Activated CD4-positive, alpha-beta T cell treated with anti-CD3 and anti-CD28 coated beads, Interleukin-2, amount 50 U/mL, for 48 hours (primary cell): ENCODE measurements at places on chromosomes 6 and 20.
A peak's percentile ranks its signal among the peaks of the same experiment; 100 is the strongest.

DNA sequence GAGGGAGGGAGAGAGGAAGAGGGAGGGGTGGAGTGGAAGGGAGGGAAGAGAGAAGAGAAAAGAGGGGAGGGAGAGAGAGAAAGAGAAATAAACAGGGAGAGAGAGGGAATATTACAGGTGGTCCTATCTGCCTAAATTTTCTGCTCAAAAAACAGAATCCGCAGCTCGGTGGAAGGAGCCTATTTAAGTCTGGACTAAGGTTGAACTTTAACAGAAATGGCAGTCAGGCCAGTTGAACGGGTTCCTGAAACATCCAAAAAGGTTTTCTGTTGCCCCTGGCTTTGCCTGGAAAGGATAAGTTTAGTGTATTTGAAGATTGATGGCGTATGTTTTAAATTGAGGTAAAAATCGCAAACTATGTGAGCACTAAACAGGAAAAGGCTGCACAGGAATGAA is 2.2 kb downstream of the TFAP2B start:
- no peak for DNase-seq

DNA sequence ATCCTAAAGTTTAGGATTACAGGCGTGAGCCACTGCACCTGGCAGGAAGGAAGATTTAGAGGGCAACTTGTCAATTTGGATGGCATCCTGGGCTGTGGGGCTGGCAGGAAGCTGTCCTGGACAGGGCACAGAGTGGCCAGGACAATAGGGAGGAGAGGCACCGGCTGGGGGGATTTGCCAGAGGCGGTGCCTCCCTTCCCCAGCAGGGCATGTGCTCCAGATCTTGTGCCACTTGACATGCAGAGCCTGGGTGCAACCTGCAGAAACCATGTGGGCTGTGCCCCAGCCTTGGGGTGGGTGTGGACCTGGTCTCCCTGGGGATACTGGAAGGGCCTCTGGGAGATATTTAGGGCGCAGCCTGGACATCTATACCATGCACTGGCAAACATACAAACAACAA is 58.6 kb upstream of the EEF1A1 start:
- no peak for DNase-seq

DNA sequence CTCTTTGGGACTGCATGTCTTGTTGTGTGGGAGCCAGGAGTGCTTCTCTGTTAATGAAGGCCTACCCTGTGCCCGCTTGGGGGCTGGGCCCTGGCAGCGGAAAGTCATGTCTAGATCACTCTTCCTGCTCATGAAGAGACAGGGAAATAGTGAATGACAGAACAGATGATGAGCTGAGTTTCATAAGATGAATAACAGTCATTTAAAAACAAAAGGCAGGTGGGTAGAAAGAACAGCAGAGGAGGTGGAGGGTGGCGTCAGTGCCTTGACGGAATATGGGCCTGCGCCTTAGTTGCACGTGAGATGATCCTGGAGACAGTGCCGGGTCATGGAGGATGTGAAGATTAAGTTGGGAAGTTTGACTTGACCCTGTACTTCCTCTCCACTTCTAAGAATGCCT is 85.5 kb downstream of the ARID1B start:
- DNase-seq, result peak; percentile 59

DNA sequence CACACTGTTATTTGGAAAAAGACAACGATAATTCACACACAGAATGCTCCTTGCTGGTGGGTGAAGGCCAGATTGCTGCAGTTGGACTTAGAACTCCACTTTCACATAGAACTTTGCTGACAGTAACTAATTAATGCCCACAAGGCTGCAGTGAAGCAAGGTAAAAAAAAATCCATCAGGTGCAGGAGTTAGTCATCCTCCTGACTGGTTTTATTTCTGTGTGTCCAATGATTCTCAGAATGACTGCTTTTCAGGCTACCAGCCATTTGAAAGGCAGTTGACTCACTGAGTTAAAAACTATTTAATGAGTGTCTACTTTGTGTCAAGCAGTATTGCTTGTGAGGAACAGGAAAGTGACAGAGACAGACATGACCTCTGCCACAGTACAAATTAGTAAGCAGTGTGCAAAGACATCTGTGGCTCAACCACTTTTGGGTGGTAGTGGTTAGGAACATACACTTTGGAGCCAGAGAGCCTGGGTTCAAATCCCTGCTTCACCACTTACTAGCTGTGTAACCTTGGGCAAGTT is 41.9 kb downstream of the ELOVL5 start:
- peak; percentile 56 for DNase-seq

GRCh38 chr6:101711518-101711917 is 318.0 kb downstream of the GRIK2 start:
- DNase-seq, result no peak

GRCh38 chr20:54510541-54511129 is 35.2 kb downstream of the DOK5 start:
- no peak for DNase-seq

DNA sequence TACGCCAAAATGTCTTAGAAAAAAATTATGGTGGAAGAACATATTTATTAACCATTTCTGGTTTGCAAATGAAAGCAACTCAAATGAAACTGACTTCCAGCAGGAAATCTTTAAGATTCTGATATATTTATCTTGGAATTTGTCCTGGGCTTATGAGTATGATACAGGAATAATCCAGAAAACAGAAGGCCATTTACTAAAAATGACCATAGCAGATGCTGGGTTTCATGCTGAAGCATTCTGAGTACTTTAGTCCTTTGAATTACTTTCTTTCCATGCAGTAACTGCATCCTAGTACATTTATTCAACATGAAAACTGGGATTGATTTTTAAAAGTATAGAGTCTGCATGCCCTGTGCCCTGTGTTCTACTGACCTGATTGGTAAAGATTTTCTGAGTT is 172.4 kb downstream of the CLVS2 start:
- no peak for DNase-seq

- DNase-seq, result no peak
These were observed 34.8 kb downstream of the SLC35D3 start for GRCh38 chr6:136956590-136957544.

DNA sequence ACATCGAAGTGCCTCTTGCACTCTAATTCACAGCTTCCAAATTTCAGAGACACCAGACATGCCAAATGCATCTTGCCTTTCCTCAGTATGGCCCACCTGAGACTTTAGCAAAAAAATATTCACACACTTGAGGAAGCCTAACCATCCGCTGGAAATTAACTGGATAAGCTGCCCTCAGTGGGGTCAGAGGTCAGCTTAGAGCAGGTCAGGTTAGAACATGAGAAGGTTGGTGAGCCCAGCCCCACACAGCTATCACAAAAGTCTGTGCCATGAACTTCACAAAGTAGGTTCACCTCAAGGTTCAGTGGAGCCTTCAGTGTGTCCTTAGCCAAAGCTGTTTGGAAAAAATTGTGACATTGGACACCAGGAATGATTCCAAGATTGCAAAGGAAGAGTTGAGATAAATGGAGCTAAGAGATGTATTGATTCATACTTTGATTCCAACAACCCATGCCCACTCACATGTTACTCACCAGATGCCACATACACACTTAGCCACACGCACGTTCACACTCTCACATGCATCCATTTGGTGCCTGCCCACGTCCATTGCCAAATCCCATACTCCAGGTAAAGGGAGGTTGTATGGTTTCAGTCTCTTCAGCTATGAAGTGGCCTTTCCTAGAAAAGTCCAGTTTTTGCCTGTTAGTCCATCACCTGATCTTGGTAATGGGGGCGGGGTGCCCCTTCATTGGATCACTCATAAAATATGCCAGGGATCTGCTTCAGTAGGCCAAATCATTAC is 11.1 kb downstream of the BAK1 start:
- no peak for DNase-seq

DNA sequence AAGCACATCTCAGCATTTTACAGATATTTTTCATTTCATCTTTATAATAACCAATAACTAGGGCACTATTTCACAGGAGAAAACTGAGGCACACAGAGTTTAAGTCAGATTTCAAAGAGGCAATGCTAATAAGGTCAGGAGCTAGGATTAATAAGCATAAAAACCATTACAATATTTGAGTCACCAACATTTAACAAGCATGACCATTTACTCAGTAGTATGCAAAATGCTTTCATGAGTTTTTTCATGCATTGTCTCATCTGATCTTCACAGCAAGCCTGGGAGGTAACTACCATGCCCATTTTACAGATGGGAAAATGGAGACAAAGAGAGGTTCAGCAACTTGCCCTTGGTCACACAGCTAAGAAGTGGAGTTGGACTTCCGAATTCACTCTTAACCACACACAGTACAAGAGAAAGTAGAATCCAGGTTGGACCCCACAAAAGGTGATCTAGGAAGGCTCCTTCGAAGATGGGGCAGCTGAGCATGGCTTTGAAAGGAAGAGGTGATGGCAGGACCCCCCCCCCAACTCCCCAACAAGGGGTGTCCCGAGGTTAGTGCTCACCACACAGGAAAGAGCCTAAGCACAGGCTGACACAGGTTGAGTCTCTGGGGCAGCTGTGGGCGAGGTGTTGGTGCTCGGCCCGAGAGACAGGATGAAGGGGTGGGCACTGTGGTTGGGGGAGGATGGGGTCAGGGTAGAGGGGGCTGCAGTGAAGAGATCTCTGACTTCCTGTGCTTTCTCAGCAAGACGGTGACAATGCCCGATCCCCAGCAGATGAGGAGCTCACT is 108.8 kb downstream of the PREX1 start:
- DNase-seq, result peak; percentile 28

GRCh38 chr20:38017959-38018358 is 15.3 kb downstream of the TTI1 start:
- DNase-seq, result no peak

- DNase-seq, result no peak
These were observed 276.3 kb upstream of the AGPAT4 start for GRCh38 chr6:161549977-161550655.

DNA sequence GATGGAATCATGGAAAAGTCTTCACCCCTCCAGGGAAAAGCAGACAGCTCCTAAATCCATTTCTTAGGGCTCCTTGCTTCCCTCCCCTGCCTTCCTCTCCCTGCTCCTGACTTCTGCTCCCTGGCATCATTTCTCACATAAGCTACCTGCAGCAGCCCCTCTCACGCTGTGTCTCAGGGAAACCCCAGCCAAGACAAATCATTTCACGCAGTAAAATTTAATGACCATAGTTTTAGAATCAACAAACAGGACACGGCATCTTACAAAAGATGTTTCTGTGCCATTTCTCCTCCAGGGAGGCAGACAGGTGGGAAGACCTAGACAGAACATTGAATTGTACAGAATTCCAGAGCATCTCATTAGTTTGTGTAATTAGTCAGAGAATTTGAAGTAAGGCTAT is 16.5 kb upstream of the FOXQ1 start:
- DNase-seq, result no peak

GRCh38 chr20:19301142-19301541 is 88.7 kb downstream of the SLC24A3 start:
- DNase-seq, result no peak

DNA sequence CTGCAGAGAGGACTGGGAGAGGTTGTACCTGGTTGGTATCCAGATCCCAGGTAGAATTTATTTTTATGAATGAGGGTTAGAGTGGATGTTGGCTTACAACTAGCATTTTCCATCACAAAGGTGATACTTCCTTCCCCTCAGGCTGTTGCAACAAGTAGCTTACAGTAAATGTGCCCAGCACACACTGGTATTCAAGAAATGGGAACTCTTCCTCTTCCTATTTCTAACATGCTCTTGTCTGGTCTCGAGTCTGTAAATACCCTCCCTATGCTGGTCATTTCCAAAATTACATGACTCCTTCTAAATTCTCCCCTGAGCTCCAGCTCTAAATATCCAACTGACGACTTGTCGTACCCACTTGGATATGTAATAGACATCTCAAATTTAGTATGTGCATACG is 90.1 kb upstream of the FOXC1 start:
- no peak for DNase-seq

GRCh38 chr6:135145063-135145800 is 35.9 kb upstream of the MYB start:
- no peak for DNase-seq

DNA sequence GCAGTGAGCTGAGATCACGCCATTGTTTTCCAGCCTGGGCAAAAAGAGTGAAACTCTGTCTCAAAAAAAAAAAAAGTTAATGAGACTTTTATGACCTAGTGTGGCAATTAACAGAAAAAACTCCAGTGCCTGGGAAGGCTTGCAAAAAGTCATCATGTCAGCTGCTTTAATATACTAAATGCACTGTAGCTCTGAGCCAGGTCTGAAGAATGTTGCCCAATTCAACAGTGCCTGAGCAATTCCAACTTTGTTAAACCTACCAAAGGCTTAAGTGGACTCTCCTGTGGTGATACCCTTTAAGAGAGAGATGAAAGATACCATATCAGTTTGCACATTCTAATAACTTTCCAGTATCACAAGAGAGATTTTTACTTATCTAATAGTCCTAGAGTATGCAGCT is 6.5 kb upstream of the ROS1 start:
- no peak for DNase-seq

DNA sequence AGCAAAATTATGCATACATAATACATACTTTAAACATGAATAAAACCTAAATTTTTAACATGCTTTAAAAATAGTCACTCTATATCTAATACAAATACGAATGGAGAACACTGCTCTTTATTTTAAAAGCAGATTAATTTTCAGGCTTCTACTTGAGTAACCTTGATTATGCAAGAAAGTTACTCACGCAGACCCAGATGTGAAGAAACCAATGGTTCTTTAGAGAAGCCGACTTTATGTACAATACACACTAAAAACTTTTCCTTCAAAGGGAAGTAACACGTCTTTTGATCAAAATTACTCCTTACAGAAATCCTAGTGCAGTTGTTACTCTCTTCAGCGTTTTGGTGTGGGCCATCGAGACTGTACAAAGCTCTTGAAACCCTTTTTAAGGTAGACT is 136.9 kb upstream of the SLC22A16 start:
- DNase-seq, result no peak

DNA sequence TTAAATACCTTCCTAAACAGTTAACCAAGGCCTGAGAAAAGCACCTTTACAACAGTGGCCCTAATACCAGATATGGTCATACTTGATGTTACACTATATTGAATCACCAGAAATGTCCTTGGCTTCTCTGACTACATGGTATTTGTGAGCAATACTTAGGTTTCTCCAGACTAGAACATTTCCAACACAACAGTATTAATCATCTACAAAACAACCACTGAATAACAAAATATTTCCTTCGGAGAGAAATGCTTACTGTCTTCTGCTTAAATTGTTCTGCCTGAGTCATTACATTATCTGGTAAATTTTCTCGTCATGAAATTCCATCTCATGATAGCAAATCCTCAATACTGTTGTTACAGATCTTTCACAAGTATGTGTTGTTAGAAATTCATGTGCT is 252.9 kb upstream of the RUNX2 start:
- DNase-seq, result no peak

DNA sequence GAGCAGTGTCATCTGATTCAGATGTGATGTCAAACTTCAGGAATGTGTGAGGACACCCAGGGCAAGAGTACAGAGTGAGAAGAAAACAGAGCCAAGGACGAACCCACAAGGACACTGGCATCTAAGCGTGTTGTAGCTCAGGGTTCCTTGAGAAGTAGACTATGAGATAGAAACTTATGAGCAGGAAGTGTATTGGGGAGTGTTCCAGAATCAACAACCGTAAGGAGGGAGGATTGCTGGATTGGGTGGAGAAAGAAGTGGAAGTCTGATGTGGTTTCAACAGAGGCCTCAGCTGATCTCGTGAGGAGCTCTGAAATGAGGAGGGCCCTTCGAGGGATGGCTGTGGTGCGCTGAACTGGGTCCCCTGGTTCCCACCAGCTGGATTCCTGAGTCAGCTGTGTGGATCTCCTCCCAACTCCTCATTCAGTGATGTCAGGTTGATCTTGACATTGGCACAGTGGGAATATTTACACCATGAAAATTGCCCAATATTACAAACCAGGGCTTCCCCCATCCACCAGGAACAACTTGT is 25.7 kb upstream of the IGF2R start:
- DNase-seq, result no peak

GRCh38 chr6:98574984-98575383 is 259.4 kb upstream of the POU3F2 start:
- DNase-seq, result no peak
